GM03348 (cell line): ENCODE measurements at places on chromosomes 5 and 9.

DNA sequence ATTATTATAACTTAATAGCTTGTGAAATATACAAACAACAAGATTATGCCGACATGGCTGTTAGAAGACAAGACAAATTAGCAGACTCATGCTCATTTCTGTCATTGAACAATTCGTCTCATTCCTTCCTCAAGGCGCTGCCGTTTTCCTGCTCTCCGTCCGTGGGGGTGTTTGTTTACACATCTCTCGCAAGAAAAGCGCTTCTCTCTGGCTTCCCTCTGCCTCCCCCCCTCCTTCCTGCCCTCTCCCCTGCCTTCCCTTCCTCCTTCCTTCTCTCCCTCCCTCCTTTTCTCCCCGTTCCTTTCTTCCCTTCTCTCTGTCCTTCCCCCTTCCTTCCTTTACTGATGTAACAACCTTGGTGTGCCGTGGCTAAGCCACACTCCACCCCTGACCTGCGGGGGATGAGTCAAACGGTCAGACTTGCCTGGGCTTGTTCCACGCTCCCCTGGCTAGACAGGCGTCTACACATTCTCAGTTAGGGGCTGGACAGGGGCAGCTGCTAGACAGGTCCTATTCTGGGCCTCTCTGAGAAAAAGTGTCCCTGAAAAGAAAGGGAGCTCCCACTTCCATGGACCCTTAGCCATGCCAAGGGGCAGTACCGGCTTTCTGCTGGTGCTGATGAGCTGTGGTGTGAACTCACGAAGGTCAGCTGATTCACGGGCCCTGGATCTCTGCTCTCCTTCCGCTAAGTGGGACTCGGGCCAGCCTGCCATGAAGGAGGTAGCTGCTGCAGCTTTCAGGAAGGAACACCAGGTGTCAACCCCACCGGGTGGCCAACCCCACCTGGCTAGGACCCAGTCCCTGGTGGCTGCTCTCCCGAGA is 32.0 kb upstream of the SPTLC1 start:
- peak; percentile 82 for DNase-seq

- no peak for DNase-seq
Measured at GRCh38 chr5:141574122-141574510, 44.7 kb downstream of the DIAPH1 start.

DNA sequence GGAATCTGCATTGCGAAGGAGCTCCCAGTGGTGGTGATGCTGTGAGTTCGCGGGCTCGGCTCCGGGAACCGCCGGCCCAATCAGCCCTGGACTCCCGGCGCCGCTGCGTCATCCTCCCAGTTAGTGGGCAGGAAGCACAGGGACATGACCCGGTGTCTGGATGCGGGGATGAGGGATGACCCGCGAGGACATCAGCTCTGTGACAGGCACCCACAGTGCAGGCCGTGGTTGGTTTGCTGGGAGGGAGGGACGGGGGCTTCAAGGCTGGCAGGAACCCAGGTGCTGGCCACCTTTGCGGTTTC is 996 bp downstream of the NXNL2 start:
- DNase-seq = peak; percentile 61

GRCh38 chr9:91611582-91611981 is 187.9 kb upstream of the NFIL3 start:
- no peak for DNase-seq

DNA sequence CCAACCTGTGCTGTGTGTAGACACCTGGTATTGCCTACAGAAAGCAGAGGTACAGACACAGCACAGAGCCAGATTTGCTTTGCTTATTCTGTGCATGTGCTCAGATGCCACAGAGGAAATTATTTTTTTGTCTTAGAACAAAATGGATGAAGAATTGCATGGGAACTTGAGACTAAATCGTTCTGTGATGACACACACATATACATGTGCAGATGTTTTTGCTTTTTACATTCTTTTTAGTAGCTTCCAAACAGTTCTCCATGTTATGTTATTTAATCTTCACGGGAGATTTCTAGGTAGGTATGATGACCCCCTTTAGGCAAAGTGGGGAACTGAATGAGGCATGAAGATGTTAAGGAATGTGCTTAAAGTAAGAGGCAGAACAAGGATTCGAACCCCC is 221.5 kb upstream of the PANK3 start:
- DNase-seq = no peak

GRCh38 chr9:29685531-29685930 is 2112.2 kb upstream of the C9orf72 start:
- no peak for DNase-seq

DNA sequence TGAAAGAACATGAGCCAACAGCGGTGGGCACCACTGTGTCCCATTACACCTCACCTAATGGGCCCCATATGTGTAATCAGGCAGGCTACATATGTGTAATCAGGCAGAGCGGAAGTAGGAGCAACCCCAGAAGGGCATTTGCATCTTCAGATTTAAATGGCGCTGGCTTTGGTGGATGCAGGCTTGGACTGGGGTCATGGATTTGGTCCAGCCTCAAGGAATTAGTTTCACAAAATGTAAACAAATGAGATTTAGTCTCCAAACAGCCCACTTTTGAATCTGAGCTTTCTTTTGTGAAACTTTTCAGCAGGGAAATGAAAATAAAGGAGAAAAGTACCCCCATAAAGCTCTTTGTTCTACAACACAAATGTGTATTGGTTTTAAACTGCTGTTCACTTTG is 161.3 kb downstream of the LPAR1 start:
- no peak for DNase-seq

DNA sequence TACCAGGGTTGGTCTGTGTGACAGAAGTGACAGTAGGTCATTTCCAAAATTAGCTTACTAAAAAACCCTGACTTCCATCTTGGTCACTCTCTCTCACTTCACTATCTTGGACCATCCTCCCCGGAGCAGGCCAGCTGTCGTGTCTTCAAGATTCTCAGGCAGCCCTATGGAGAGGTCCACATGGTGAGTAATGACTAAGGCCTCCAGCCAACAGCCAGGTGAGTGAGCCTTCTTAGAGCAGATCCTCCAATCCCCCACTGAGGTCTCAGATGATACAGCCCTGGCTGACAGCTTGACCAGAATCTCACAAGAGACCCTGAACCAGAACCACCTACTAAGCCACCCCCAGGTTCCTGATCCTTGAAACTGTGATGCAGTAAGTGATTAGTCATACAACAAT is 92.0 kb downstream of the DCP2 start:
- DNase-seq = peak; percentile 35

DNA sequence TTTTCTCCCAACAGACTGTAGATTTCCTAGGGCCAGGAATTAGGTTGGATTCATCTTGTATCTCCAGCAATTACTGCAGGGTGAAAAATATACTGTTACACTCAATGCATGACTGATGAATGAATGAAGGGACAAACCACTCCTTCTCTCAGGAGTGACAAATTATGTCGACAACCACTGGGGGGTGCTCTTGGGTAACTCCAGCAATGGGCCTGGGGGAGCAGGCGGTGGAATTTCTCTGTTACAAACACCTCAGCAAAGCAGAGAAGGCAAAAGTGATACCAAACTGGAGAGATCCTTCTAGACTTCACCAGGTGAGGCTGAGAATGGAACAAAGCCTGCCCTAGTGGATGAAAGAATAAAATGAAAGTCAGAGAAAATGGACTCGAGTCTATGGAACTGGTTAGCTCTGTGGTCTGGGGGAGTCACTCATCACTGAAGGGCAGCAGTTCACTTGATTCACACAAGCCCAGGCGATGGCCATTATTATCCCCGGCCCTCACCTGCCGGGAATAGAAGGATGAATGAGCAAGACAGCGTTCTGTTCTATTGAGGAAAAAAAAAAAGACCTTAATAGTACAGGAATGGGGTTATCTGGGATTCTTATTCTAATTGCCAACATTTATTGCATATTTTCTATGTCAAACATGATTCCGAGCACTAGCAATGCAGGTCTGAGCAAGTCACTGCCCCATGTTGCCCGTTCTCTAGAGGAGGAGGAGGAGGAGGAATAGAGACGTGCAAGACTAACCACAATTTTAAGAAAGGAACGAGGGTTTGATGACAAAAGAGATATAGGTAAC is 341.1 kb downstream of the ASTN2 start:
- no peak for DNase-seq

GRCh38 chr9:124784509-124784908 is 7.6 kb downstream of the OLFML2A start:
- DNase-seq = peak; percentile 73

GRCh38 chr9:112050544-112051475 is 124.3 kb downstream of the SUSD1 start:
- DNase-seq = peak; percentile 75

DNA sequence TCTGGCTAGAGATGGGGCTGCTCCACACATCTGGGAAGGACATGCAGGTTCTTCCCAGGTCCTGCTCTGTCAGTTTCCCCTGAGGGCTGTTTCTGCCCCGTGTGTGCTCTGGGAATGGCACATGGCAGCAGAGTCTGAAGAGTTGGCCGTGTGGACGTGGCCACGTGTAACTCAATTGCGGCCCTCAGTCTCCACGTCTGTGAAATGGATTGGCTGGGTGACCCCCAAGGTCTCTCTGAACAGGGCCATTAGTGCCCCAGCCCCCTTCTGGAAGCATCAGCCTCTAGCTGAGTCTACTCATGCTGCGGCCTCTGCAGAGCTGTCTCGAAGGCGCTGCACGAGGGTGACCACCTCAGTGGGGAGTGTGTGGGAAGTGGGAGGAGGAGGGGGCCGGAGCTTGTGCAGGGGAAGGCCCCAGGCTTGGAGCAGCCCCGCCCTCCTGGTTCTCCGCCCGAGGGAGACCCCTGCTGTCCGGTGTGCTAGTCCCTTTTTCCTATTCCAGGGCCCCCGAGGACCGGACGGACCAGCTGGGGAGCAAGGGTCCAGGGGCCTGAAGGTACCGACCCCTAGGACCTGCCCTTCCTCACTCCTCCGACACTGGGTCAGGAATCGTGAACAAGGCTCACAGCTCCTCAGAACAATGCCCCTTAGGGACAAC is 58.9 kb upstream of the ORM1 start:
- DNase-seq = no peak

- no peak for DNase-seq
Measured at GRCh38 chr5:179242676-179243075, 102.6 kb downstream of the ADAMTS2 start.

- no peak for DNase-seq
Measured at GRCh38 chr9:105700668-105701067, 6.3 kb downstream of the TMEM38B start.

GRCh38 chr9:134396258-134396742 is 70.0 kb downstream of the RXRA start:
- DNase-seq = no peak

- DNase-seq = no peak
Measured at GRCh38 chr5:141494761-141495452, 6.0 kb downstream of the PCDHGC5 start.

DNA sequence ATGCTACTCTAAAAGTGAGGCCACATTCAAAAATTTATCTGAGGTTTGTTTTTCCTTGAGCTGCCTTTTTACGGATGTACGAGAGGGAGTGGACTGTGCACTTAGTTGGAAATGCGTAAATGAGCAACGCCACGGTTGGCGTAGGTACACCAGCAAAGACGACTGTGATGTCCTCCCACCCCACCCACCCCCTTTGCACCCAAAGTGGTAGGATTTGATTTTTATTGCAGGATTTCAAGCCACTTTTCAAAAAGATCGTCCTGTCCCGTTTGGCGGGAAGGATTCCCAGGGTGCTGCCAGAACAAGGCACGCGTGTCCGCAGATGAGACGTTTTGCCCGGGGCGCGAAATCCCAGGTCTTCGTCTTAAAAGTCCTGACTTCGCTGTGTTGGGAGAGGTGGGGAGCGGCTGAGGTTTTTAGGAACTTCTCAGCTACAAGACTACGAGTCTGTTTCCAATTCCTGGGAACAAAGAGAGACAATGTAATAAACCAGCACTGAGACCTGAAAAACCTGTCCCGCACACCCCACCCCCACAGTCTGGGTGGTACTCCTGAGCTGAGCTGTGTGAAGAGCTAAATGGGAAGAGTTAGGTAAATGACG is 1.0 kb upstream of the TLE1 start:
- DNase-seq = no peak

GRCh38 chr9:131738293-131739132 is 1.4 kb downstream of the RAPGEF1 start:
- DNase-seq = no peak

GRCh38 chr5:61730866-61731265 is 398.8 kb downstream of the ZSWIM6 start:
- no peak for DNase-seq

GRCh38 chr5:61701877-61702602 is 370.0 kb downstream of the ZSWIM6 start:
- DNase-seq = no peak

DNA sequence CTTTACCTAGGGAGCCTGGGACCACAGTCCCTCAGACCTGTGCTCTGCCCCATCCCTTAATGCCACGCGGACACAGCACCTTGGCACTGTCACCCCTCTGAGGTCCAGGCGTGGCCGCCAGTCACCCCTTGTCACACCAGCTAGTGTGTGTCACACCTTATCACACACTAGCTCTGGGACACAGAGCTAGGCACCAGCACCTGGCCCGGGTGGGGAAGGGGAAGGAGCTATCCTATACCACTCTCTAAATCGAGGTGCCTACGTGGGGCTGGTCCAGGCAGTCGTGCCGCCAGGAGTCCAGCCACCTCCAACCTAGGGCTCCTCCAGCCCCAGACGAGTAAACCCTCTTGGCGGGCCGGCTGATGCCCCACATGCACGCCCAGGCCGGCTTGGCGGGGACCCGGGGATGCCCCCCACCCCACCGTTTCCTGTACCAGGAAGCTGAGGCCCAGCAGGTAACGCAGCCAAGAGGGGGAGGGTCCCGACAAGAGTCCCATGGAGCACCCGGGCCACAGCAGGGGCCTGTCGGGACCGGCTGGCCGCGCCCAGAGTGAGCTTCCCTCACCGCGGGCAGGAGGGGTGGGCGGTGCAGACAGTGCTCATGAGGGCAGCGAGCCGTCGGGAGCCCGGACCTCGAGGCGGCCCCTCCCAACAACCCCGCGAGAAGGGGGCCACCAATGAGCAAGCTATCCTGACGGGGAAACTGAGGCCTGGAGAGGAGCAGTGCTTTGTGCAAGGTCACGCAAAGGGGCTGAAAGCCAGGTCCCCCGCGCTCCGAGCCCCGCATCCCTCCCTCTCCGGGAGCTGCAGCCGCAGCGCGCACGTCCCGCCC is 550 bp downstream of the CORO2A start:
- peak; percentile 50 for DNase-seq

DNA sequence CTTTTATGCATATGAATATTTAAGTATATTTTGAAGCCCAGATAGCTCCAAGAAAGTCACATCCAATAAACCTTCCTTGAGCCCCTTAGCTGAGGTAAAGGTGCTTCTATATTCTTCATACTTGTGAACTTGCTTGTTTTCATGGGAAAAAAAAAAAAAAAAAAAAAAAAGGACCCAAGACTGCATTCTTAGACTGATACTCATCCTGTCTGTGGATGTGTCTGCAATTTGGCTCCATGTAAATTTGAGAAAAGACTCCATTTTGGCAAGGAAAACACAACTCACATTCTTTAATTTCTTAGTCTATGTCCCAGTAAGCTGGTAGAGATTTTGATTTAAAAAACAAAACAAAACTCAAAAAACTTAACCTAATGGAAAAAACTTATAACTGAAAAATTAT is 238.3 kb downstream of the FBXL17 start:
- peak; percentile 68 for DNase-seq

DNA sequence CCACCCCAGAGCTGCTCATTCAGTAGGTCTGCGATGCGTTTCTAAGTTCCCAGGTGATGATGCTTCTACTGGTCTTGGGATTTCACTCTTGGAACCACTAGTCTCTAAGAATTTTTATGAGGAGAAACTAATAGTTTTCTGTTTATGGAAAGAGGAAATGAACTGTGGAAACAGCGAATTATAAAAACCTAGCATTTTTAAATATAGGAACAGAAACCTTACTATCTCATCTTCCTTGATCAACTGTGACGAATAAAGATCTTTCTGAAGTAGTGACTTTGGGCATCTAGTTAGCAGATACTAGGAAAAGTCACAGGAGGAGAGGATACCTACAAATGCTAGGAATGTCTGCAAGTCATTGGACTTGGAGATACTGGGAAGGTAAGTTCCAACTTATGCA is 376.8 kb upstream of the RFX3 start:
- DNase-seq = no peak

- DNase-seq = no peak
Measured at GRCh38 chr9:114097613-114098020, 1.5 kb downstream of the KIF12 start.
